ENCODE measurements at places on chromosomes 13 and 19.
A peak's percentile ranks its signal among the peaks of the same experiment; 100 is the strongest.

GRCh38 chr19:11577451-11578257, at the start of gene ACP5:
ACP5 (minus strand) TSS chr19:11577645; CDS start chr19:11577317, 328 bp downstream.
- no peak for DNase-seq

GRCh38 chr19:15288146-15288963, 44.0 kb downstream of the BRD4 start:
- peak; percentile 39 for DNase-seq

DNA sequence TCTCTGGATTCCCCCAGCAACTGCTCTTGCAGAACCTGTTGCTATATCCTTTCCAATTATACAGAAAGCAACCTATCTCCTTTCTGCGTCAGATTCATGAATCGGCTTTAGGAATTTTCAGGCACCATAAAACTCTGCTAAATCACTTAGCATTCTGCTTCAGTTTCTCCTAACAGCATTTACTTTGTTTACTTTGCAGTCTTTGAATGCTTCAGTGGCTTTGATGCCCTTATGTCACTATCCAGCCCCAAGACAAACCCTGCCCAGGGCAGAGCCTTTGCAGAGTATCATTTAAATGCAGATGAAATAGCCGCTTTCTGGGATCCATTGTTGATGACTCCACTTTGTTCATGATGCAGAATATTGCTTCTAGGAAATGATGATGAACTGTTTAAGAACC, 43.1 kb downstream of the SLITRK1 start:
- no peak for DNase-seq

DNA sequence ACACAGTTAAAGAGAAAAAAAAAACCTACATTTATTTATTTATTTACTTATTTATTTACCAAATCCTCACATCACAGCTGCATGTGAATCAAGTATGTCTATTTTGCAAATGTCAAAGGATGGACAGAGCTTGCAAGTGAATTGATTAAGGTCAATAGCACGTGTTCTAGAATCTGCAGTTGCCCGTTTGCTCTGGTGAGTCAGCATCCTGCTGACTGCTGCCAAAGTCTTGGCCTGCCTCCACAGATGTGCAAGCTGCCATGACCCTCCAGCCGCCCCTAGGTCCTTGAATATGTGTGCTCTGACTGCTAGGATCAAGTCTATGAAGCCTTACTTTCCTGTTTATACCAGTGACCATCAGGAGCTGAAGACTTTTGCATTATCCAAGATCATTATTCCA, 320.6 kb downstream of the GPC5 start:
- DNase-seq, result peak; percentile 26

GRCh38 chr19:8135946-8136618, 13.3 kb downstream of the FBN3 start:
- no peak for DNase-seq

DNA sequence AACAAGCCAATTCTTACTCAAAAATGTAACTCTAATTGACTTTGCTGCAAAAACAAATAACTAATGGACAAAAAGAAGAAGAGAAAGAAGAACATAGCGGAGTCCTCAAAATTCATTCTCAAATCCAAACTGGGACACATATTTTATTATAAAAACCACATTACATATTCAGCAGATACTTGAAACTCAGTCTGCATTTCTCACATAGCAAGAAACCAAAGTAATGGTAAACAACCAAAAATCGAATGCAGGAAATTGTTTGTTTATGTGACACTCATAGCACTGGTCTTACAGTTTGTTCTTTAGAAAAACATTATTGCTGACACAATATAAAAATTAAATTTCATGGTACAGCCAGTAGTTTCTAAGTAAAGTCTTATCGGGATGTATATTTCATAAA, 789.8 kb downstream of the SLITRK6 start:
- DNase-seq, result no peak

- DNase-seq, result no peak
Measured at GRCh38 chr19:7200736-7201135, 93.5 kb downstream of the INSR start.

- peak; percentile 94 for DNase-seq
Measured at GRCh38 chr19:3434630-3435553, 45.4 kb downstream of the SMIM24 start.

GRCh38 chr13:34152409-34152808, 334.5 kb downstream of the RFC3 start:
- DNase-seq, result no peak

- no peak for DNase-seq
Measured at GRCh38 chr19:30712431-30713337, 340.5 kb downstream of the ZNF536 start.

DNA sequence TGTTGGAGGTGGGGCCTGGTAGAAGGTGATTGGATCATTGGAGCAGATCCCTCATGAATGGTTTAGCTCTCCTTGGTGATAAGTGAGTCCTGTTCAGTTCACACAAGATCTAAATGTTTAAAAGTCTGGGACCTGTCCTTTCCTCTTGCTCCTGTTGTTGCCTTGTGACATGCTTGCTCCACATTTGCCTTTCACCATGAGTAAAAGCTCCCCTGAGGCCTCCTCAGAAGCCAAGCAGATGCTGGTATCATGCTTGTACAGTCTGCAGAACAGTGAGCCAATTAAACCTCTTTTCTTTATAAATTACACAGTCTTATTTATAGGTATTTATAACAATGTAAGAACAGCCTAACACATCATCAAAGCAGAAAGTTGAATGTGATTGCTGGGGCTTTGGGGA, 24.2 kb upstream of the RFC3 start:
- DNase-seq, result no peak

GRCh38 chr19:55303477-55303876, 19.7 kb downstream of the BRSK1 start:
- no peak for DNase-seq

DNA sequence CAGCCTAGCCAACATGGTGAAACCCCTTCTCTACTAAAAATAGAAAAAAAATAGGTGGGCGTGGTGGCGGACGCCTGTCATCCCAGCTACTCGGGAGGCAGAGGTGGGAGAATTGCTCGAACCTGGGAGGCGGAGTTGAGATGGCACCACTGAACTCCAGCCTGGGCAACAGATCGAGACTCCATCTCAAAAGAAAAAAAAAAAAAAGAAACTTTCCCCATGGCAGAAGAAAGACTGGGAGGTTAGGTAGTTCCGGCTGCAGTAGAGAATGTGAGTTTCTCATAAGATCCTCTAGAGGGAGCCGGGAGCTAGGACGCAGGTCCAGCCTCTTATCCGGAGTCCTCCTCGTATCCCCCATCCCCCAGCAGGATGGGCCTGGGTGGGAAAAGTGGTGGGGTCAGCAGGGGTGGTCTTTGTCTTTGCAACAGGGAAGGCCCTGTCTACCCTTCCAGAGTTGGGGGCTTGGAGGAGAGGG, 13.2 kb upstream of the CREB3L3 start:
- DNase-seq, result peak; percentile 56

DNA sequence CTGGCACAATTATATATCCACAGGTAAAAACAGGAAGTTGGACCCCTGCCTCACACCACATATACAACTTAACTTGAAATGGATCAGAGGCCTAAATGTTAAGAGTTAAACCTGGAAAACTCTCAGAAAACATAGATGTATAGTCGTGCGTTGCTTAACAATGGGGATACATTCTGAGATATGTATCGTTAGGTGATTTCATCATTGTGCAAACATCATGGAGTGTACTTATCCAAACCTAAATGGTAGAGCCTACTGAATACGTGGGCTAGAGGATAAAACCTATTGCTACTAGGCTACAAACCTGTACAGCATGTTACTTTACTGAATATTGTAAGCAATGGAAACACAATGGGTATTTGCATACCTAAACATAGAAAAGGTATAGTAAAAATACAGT, 14.8 kb upstream of the CALM3 start:
- peak; percentile 22 for DNase-seq

GRCh38 chr19:7869910-7870511, 4.2 kb downstream of the PRR36 start:
- no peak for DNase-seq

DNA sequence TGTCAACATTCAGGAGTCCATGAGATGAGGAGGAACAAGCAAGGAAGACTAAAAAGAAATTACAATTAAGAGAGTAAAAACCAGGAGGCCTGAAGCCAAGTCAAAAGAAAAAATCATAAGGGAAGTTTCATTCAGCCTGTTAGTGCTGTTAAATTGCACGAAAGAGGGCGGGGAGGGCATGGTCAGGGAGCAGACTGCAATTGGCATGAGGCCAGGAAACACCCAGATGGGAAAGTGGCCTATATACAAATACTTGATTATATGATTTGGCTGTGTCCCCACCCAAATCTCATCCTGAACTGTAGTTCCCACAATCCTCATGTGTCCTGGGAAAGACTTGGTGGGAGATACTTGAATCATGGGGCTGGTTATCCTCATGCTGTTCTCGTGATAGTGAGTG, 43.9 kb downstream of the TNFSF13B start:
- DNase-seq, result no peak

DNA sequence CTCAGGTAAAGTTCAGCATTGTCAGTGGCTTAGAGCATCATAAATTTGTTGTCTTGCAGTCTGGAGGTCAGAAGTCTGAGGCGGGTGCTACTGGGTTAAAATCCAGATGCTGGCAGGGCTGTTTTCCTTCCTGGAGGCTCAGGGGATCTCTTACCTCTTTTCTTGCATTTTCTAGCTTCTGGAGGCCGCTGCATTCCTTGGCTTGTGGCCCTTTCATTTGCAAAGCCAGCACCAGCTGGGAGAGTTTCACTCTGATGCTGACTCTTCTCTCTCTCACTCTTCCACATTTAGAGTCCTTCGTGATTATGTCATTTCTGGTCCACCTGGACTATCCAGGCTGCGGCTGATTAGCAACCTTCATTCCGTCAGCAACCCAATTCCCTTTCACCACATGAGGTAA, 38.1 kb upstream of the SLC10A2 start:
- DNase-seq, result no peak

DNA sequence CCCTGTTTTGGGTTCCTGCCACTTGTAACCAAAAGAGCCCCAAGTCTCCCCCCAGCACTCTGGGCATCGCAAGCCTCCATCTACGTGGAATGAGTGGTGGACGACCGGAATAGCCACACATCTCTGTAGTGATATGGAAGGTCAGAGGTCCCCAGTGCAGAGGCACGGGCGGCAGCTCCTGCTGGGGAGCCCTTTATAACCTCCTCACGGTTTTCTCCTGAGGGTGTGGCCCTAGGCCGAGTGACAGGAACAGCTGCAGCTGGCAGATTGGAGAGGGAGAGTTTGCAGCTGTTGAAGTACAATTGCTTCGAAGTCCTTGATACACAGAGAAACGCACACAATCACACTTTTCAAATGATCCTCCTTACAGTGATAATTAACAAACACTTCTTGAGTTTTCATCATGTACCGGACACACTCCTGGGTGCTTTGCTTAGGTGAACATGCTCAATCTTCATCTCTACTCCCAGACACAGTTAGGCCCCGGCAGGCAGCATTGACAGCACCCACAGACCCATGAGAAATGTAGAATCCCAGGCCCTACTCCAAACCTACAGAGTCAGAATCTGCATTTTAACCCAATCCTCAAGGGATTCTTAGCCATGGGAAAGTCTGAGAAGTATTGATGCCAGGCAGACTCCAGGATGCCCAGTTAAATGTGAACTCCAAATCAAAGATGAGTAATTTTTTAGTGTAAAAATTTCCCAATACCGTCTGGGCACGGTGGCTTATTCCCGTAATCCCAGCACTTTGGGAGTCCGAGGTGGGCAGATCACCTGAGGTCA, 4.9 kb upstream of the ZNF787 start:
- no peak for DNase-seq

DNA sequence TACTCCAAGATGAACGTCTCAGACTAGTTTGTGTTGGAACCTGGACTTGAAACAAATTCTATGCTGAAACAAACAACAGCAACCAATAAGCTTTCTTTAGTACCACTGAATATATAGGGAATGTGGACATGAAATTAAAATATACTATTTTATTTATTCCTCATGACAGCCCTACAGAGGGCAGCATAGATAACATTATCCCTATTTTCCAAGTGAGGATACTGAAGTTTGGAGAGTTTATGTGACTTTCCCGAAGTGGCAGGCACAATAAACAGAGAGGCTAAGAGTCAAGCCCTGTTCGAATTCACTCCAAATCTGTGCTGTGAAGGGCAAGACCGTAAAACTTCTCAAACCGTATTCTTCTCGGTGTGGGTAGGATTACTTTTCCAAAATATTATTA, 509.9 kb upstream of the GPC6 start:
- no peak for DNase-seq

DNA sequence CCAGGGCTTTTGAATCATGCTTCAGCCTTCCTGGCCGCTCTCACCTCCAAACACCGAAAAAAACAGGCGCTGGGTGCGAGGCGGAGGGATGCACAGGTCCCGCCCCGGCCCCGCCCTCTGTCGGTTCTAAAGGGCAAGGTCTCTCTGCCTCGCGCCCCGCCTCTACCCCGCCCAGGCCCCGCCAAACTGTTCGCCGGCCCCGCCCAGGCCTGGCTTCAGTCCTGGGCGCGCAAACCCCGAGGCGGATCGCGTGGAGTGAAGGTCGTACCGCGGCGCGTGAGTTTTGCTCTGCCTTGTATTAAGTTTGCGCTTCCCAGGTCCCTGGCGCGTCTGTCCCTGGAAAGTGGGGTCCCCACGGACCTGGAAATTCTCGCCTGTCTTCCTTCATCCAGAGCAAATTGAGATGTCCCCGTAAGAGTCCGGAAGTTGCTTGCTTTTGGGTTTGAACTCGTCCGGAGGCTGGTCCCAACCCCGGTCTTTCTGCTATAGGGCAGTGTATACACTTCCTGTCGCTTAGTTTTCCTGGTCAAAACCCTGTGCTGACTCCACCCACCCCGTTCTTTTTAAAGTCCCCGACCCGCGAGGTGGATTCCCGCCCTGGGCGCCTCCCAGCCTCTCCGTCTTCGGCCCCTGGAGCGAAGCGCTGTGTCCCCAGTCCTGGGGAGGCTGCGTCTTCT, 8.4 kb downstream of the ZNF808 start:
- DNase-seq, result peak; percentile 80

GRCh38 chr19:18086590-18087138, at the start of gene IL12RB1:
IL12RB1 (minus strand) TSS chr19:18086934; CDS start chr19:18086823, 111 bp downstream.
- no peak for DNase-seq
